ENCODE measurements at places on chromosomes 2 and 18. TPM values are rescaled to one million over a fixed set of nuclear protein-coding genes. Genes with fewer than 3 reads are reported as not detected.

- DNase-seq, result no peak
These were observed 38.0 kb upstream of the IMP4 start for GRCh38 chr2:130304726-130305125.

- DNase-seq, result peak; percentile 28
These were observed at the start of gene ZSWIM2 for GRCh38 chr2:186848873-186849578. Gene ZSWIM2, minus strand, starts transcription at chr2:186849170. Its CDS starts 40 bp downstream, at chr2:186849130.

GRCh38 chr2:71605173-71605641, 151.8 kb downstream of the DYSF start:
- no peak for DNase-seq

- DNase-seq, result no peak
These were observed 35.2 kb downstream of the SLC40A1 start for GRCh38 chr2:189545418-189545817.

GRCh38 chr2:120740765-120741524, 5.3 kb downstream of the GLI2 start:
- DNase-seq, result no peak

DNA sequence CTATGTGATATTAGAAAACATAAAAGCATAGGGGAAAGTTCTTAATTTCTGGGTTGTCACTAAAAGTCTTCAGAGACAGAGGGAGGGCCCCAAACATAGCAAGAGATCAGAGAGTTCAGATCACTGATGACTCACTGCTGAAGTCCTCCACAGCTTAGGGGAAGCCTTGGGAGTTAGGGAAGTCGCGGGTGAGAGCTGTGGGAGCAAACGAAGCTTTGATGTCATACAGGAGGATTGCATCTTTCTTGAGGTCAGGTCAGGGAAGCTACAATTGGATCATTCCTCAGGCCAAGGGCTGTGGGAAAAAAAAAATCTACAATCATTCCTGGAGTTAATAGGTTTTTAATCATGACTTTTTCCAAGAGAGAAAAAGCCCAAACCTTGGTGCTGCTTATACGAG, 96.2 kb downstream of the COPS8 start:
- DNase-seq, result no peak

GRCh38 chr2:176820371-176820932, 392.1 kb upstream of the HNRNPA3 start:
- no peak for DNase-seq

GRCh38 chr2:176579608-176580007, 310.4 kb downstream of the MTX2 start:
- DNase-seq, result no peak

DNA sequence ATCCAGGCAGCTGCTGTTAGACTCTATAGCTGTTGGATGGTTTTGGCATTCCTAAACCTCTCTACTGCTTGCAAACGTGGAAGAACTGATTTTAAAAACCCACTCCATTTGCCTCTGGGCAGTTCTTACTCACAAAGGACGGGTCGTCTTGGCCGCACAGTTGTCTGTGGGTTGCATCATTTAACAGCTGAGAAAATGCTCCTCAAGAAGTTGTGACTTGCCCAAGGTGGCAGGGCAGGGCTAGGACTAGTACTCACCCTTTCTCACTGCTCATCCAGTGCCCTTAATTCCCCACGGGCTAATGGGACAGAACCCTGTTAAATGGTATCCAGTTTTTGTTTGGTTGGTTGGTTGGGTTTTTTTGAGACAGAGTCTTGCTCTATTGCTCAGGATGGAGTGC, 997 bp upstream of the DRC1 start:
- no peak for DNase-seq

GRCh38 chr2:240136013-240136670, at the start of gene COPS9:
Gene COPS9, minus strand, starts transcription at chr2:240136305. Its CDS starts 21 bp downstream, at chr2:240136284.
- DNase-seq, result peak; percentile 91

- DNase-seq, result no peak
These were observed 25.6 kb upstream of the ZC3H15 start for GRCh38 chr2:186460465-186460864.

DNA sequence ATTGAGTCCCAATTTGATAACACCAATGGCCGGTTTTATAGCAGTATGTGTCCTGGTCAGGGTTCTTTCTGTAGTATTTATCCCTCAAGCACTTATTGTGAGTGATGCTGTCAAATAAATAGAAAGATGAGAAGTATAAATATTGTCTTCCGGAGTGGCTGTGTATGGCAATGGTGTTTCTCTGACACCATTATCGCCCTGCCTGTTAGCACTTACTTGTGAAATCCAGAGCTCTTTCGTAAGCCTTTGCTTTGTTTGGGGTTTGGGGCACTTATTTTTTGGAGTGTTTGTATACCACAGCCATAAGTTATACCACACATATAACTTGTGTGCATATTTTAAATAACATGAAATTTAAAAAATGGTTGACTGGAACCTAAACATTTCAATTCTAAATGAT, 29.3 kb downstream of the CD8B2 start:
- DNase-seq, result no peak

DNA sequence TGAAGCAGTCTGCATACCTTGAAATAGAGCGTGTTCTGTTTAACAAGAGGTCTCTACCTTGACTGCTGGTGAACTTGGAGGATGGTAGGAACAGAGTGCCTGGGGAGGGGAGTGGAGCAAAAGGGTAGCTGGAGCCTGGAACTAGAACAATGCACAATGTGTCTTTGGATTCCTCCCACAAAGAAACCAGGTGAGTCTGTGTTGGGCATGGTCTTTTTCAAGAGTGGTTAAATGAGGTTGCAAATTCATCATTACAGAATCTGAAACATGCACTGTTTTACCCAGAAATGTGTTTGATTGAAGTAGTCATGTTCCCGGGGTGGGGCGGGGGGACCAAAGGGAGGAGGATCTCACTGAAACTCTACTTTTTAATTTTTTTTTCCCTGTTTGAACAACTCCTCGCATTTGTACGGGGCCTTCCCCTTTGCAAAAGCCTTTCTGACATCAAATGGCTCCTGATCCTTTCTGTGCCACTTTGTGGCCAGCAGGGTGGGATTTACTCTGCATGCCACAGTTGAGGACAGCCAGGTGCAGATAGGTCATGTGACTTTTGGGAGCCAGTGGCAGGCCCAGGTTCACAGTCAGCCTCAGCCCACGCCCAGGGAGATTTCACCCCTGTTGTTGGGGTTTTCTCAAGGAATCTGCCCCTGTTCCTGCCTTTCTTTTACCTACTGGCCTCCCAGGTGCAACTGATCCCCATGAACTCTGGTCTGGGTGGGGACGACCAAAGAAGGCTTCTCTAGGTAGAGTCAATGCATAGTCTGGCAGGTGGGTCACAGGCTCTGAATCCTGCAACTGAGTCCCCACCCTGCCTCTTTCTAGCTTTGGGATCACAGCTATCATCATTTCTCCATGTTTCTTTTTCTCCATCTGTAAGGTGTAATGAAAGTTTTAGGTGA, 28.2 kb downstream of the MYCN start:
- DNase-seq, result peak; percentile 56

DNA sequence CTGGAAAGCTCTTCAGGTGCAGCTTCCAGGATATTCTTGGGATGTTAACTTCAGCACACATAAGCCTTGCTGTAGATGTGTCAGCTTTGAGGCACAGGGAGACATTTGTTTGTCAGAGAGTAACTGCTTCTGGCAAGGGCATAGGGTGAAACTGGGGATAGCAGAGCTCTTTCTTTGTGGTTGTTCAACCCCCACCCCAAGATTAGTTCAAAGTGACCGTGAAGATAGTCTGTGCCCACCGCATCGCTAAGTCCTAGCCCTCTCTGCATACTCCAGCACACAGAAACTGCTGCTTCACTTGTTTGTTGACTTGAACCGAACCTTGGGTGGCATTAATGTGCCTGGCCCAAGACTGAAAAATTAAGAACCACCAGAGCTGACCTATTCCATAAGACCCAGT, 1.4 kb downstream of the SLC14A1 start:
- DNase-seq, result no peak

DNA sequence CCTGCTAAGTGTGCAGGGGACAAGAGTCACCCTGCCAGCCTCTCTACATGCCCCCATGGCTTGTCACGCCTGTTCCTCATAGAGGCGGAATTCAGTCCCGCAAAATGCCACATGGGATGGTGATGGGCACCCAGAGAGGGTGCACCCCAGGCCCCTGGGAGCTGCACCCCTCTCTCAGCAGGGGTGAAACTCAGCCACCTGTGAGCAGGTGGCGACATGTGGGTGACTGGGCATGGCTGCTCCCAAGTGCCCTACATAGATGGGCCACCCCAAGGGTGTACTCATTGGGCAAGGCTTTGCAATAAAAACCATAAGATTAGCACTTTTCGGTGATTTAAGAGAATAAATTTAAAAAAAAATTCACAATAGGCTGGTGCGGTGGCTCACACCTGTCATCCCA, 6.3 kb downstream of the HS6ST1 start:
- DNase-seq, result no peak

- DNase-seq, result no peak
These were observed 395.2 kb downstream of the BCL11A start for GRCh38 chr2:60158262-60158661.

GRCh38 chr2:36002941-36003340, 352.6 kb upstream of the CRIM1 start:
- DNase-seq, result no peak

- no peak for DNase-seq
These were observed 49.0 kb downstream of the MAP2 start for GRCh38 chr2:209472871-209473270.

- no peak for DNase-seq
These were observed 75.3 kb upstream of the STPG4 start for GRCh38 chr2:47230418-47230817.

DNA sequence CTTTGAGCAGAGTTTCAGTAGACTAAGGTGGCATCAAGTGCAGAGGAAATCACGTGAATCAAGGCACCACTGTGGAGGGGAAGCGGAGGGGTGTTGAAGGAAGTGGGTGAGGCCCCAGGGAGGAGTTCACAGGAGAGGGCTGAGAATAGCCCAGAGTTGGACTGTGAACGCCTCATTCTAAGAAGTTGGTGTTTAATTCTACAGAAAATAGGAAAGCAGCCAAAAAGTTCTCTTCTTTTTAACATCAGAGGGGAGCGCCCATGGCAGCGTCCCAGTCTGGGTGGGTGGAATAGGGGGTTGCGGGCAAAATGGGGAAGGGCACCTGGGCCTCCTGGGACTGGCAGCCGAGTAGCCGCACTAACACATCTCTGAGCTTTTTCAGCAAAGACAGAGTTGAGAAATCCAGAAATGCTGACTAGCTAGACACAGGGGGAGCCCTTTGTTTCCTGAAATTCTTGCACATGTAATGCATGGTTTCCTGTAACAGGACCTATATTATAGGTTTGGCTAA, 97.0 kb downstream of the NEB start:
- peak; percentile 48 for DNase-seq

DNA sequence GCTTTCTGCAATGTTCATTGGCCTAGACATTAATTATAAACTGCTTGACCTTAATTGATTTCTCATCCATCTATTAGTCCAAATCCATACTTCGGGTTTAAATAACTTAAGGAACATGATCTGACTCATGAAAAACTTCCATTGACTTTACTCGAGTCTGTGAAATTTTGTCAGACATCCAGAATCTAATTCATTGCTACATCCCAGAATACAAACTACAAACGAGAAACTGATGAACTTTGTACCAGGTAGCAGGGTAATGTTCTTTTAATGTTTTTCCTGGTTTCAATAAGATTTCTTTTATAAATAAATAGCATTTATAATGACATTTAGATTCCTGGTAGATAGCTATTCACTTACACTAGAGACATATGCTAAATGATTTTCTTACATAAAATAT, 36.0 kb upstream of the IKZF2 start:
- no peak for DNase-seq

DNA sequence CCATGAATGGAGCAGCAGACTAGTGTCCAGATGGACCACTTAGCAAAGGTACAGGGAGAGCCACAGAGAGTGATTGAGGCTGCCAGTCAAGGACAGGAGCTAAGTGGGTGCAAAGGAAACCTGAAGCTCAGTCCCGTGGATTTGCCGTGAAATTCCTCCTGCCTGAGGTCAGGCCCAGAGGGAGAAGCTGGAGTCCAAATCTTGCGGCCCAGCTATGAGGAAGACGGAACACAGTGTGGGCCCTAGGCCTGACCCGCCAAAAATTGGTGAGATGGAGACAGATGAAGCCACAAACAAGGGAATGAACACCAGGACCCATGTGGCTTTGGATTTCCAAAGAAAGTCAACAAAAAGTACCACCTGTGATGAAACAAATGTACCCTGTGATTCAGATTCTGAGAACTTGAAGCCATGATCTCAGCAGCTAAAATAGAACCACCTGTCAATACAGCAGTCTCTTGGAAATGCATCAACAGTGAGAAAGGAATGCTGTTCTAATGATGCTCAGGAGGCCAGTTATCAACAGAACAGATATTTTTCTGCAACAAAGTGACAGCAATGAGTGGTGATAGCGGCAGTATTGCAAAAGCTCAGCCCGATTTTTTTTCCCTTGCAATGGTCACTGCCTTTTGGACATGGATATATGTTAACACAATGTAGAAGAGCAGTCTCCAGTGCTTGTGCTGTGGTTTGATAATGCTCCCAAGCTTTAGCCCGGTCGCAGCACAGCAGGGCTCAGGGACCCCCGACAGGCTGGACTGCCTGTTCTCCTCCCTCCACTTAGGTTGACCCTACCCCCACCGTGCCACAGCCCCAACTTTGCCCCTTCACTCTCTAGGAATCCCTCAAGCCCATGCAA, 10.7 kb downstream of the COL6A3 start:
- no peak for DNase-seq

DNA sequence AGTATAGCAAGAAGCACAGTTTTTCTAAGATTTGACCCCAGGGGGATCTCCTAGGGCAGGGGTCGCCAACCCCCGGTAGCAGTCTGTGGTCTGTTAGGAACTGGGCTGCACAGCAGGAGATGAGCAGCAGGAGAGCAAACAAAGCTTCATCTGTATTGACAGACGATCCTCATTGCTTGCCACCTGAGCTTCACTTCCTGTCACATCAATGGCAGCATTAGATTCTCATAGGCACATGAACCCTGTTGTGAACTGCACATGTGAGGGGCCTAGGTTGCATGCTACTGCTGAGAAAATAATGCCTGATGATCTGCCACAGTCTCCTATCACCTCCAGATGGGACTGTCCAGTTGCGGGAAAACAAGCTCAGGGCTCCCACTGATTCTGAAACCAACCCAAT, 136.2 kb downstream of the RGPD3 start:
- no peak for DNase-seq

Gene LOXHD1
- total RNA-seq, result 0.05 TPM

Gene PSMA8
- 0.81 TPM for total RNA-seq

Gene LIPT1
- total RNA-seq, result 5.6 TPM

Gene GCG
- total RNA-seq, result not detected

Gene TMEFF2
- total RNA-seq, result not detected

Gene CD226
- 73.7 TPM for total RNA-seq

Gene CCT7
- 305 TPM for total RNA-seq

Gene GALNT13
- not detected for total RNA-seq

Gene NAT8
- total RNA-seq, result not detected

Gene UCN
- 7.6 TPM for total RNA-seq

Gene ASTL
- 8.1 TPM for total RNA-seq

Gene CDKL4
- not detected for total RNA-seq

Gene YES1
- total RNA-seq, result 15.3 TPM

Gene TRIM43
- not detected for total RNA-seq

Gene TUBA3E
- not detected for total RNA-seq

Data from activated T-cell treated with anti-CD3 and anti-CD28 coated beads, Interleukin-2, amount 50 U/mL, for 72 hours (primary cell).